ENCODE measurements at places on chromosomes 3 and 15. TPM values are rescaled to one million over a fixed set of nuclear protein-coding genes. Genes with fewer than 3 reads are reported as not detected.

PARP15 gene
- total RNA-seq, result 1.4 TPM

BNC1 gene
- 2.9 TPM for total RNA-seq

ICE2 gene
- total RNA-seq, result 57.0 TPM

P2RY14 gene
- total RNA-seq, result not detected

NMD3 gene
- total RNA-seq, result 57.9 TPM

MKRN2OS gene
- total RNA-seq, result not detected

AHSG gene
- not detected for total RNA-seq

SV2B gene
- total RNA-seq, result not detected

MYO5C gene
- 19.4 TPM for total RNA-seq

GASK1A gene
- not detected for total RNA-seq

KLHL40 gene
- total RNA-seq, result not detected

DPPA2 gene
- not detected for total RNA-seq

PLSCR2 gene
- not detected for total RNA-seq

CIB1 gene
- total RNA-seq, result 58.3 TPM

COL6A5 gene
- total RNA-seq, result not detected

CTXN2 gene
- 0.14 TPM for total RNA-seq

CCDC33 gene
- total RNA-seq, result not detected

CTDSPL gene
- total RNA-seq, result 43.2 TPM

MITF gene
- 2.5 TPM for total RNA-seq

SAXO2 gene
- 0.67 TPM for total RNA-seq

PLSCR4 gene
- 81.5 TPM for total RNA-seq

CORO2B gene
- 2.9 TPM for total RNA-seq

ZNF639 gene
- 28.4 TPM for total RNA-seq

LMAN1L gene
- total RNA-seq, result not detected

ALDH1A2 gene
- total RNA-seq, result 34.9 TPM

ACTRT3 gene
- total RNA-seq, result 5.1 TPM

CPN2 gene
- total RNA-seq, result not detected

TRPM1 gene
- not detected for total RNA-seq

DTX3L gene
- 20.5 TPM for total RNA-seq

NEDD4 gene
- 34.2 TPM for total RNA-seq
